ENCODE measurements at places on chromosomes 3 and 15. TPM values are rescaled to one million over a fixed set of nuclear protein-coding genes. Genes with fewer than 3 reads are reported as not detected.

Gene AGTR1
- total RNA-seq = 17.1 TPM

Gene VILL
- 16.1 TPM for total RNA-seq

Gene CSPG4
- total RNA-seq = 132 TPM

Gene TCAIM
- 24.1 TPM for total RNA-seq

Gene GPR171
- 2.7 TPM for total RNA-seq

Gene PRICKLE2
- total RNA-seq = 39.1 TPM

Gene TMEM212
- not detected for total RNA-seq

Gene LINGO1
- 0.98 TPM for total RNA-seq

Gene ZNF385D
- 9.0 TPM for total RNA-seq

Gene OR5K2
- not detected for total RNA-seq

Gene HACD2
- 51.6 TPM for total RNA-seq

Gene MCF2L2
- total RNA-seq = 1.7 TPM

Data from tibial nerve (tissue), 4 donors.